Stimulated activated CD4-positive, alpha-beta T cell treated with anti-CD3 and anti-CD28 coated beads, Interleukin-15, amount 100 ng/mL, for 1 hour (primary cell): ENCODE measurements at places on chromosomes 1 and 21.

DNA sequence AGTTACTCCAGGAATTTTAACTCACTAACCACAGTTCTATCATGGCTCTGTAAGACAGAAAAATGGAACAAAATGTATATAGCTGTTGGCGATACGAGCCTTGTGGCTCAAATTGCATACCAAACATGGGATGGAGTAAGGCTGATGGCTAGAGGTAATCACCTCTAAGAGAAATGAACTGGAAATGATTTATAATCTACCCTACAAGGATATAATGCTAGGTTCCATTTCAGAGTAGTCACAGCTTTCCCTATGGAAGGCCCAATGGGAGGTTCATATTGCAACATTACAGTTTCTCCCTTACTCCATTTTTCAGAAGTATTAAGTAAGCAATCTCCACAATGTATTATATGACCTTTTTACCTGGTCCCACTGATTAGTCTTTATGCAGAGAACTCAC lies 61.6 kb downstream of the EDEM3 start:
- DNase-seq, result no peak

- no peak for DNase-seq
These were observed 2.1 kb downstream of the GJA8 start for GRCh38 chr1:147904726-147905125.

- no peak for DNase-seq
These were observed 104.2 kb downstream of the ETS2 start for GRCh38 chr21:38909929-38910328.

- DNase-seq, result no peak
These were observed 136.1 kb downstream of the GPATCH2 start for GRCh38 chr1:217494767-217495166.

GRCh38 chr1:153342178-153342577 lies 6.5 kb downstream of the PGLYRP4 start:
- no peak for DNase-seq

DNA sequence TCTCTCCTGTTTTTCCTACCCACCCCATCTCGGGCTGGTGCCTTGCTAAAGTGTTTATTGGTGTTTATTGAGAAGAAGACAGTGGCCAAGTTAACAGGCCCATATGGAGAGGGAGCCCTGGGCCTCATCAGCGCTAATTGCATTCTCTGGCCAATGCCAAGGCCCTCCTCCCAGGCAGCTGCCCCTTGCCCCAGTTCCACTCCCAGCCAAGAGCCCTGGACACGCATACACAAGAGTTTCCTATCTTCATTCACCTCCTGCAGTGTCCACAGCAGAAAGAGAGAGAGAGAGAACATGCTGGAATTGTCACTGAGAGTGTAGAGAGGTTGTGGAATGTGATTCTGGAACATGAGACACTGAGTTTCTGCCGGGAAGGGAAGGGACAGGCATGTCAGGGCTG lies 25.4 kb upstream of the VWA5B1 start:
- no peak for DNase-seq

DNA sequence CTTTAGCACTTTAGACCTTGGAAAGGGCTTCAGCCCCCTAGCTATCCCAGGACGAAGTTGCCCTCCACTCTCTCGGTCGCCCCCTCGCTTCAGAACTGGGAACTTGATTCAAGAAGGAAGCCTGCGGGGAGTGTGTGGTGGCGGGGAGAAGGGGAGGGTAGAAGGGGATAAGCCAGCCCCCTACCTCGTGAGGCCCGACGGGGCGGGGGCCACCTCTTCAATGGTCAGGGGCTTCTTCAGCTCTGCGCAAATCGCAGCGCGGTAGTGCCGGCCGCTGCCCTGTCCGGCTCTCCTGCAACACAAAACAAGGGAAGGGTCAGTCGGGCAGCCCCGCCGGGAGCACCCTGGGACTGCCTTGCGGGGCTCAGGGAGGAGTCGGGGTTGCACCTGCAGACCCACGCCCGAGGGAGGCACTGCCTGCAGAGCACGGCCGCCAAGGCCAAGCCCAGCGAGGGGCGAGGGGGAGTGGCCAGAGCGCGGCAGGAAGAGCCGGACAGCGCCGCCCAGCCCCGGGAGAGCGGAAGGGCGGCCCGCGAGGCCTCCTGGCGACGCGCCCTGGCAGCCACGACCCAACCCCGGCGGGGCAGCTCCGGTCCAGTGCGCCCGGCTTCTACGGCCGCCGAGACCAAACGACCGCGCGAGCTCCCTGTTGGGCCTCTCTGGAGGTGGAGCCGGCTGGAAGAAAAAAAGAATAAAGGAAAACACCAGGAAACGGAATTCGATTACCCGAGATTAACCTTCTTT lies 56.2 kb upstream of the RASAL2 start:
- DNase-seq, result no peak

- DNase-seq, result no peak
These were observed 47.5 kb upstream of the ITPKB start for GRCh38 chr1:226786550-226786949.

GRCh38 chr1:26630634-26631033 lies 65.2 kb upstream of the ARID1A start:
- no peak for DNase-seq

DNA sequence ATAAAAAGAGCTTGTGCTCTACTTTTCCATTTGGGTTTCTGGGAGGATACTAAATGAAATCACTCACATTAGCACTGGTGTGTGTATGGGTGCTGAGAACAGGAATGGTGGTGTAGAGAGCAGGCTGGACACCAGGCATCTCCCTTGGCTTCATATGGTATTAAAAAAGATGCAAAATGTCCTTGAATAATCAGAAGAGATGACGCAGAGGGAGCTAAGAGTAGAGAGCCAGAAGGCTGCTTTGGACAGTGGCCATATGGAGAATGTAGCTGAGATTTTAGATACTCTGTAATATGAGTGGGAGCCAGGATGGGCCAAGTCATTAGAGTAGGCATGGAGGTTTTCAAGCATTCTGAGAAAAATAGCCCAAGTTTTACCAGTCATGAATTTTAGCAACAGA lies 112.3 kb upstream of the ZRANB2 start:
- no peak for DNase-seq

DNA sequence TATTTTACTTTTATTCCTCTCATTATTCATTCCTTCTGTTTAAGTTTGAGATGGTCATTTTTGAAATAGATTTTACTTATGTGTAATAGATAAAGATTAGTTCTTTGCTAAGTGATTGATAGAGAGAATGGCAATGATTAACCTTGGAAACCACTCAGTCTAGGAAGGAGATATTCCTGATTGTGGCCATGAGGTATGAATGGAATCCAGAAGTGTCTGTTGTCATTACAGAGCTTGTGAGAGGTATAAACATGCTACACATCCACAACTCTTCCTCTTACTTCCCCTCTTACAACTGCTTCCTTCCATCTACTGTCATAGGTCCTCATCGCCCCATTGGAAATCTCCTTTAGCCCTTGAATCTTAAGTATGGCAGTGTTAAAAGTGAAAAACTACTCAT lies 988.8 kb upstream of the B3GALT2 start:
- DNase-seq, result no peak

- DNase-seq, result no peak
These were observed 65.9 kb downstream of the NDUFS5 start for GRCh38 chr1:39091845-39092645.

- no peak for DNase-seq
These were observed 59.4 kb upstream of the B3GALT5 start for GRCh38 chr21:39553331-39553730.
